Stimulated activated CD8-positive, alpha-beta memory T cell treated with anti-CD3 and anti-CD28 coated beads, Interleukin-7, amount 100 ng/mL, for 1 hour (primary cell): ENCODE measurements at places on chromosomes 1 and 21.

GRCh38 chr1:229617351-229618100 lies 8.4 kb downstream of the TAF5L start:
- no peak for DNase-seq

GRCh38 chr1:156508955-156509234 lies 8.3 kb upstream of the MEF2D start:
- DNase-seq: no peak

DNA sequence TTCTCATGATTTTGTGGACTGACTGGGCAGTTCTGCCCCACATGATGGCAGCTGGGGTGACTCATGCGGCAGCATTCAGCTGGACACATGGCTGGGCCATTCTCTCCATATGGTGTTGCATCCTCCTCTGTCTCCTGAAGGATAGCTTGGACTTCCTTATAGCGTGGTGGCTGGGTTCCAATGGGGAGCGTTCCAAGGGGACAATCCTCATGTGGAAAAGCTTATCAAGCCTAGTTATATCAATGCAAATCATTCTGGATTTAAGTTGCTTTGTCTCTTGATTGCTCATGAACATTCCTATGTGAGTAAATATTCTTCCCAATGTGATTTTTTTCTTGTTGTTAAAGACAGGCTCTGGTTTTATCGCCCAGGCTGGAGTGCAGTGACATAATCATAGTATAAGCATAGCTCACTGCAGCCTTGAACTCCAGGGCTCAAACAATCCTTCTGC lies 13.2 kb upstream of the SLC2A1 start:
- DNase-seq: no peak

DNA sequence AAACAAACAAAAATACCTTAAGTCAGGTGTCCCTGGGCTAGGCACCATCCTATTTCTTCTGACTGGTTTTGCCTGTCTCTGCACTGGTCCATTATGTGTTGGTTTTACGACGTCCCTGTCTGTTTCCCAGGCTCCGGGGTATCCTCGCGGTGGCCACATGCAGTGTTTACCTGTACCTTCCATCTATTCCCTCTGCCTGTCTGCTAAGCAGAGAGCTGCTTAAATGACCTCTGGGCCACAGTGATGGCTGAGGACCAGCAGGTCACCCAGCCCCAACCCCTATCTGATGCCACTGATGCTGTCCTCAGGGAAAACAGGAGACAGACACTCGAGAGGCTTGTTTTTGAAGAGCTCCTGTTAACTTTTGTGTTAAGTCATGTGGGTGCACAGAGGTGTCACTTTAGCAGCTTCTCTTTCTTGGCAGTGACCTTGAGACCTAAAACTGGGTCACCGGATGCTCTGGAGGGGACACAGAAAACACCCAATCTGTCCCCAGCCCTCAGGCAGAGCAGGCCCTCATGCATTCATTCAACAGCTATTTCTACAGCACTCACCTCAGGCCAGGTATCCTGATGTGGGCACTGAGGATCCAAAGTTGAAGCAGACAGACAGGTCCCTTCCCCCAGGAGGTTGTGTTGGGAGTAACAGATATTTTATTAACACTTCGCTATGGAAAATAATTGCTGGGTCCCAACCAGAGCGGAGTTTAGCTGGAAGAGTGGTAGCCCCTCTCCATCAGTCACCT lies 4.4 kb upstream of the EFHD2 start:
- no peak for DNase-seq

DNA sequence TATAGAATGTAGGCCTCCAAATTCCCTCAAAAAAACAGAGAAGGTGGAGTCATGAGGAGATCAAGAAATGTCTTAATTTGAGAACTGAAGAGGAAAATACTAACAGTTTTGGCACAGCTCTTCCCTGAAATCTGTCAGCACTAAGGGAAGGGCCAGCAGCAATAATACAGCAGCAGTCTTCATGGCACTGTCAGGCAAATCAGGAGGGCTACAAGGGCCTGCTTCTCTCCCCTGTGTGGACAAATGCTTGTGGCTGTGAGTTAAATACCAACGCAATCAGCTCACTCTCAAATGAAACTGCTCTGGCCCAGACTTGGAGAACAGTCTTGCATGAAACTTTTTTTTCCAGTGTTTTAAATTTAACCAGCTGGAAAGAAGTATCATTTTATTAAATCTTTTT lies 20.5 kb upstream of the CNN3 start:
- DNase-seq: no peak
